Ovary (tissue), 10 donors: ENCODE measurements at places on chromosomes 2 and 18. TPM values are rescaled to one million over a fixed set of nuclear protein-coding genes. Genes with fewer than 3 reads are reported as not detected.

Gene TBR1
- total RNA-seq, result not detected

Gene SDC1
- 2.3 TPM for total RNA-seq

DNA sequence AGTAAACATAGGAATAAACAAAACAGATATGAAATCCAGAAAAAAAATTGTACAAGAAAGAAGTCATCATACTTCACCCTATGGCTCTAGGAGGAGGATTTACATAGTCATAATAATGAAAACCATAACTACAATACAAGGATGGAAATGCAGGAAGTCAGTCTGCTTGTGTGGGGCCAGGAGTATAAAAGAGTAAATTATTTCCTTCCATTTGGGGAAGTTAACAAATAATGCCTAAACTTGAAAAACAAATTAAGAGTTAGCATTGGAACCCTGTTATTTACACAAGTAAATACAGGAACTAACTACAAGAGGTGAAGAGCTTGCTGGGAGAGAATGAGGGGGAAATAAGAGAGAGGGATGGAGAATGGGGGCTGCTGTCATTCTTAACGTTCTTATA, 15.4 kb downstream of the TMEM163 start:
- DNase-seq, result no peak
- no peak overlapping the region for H3K27ac ChIP-seq
- no peak overlapping the region for H3K4me3 ChIP-seq
- H3K4me1 ChIP-seq, result no peaks in the 10 kb centered on the region

DNA sequence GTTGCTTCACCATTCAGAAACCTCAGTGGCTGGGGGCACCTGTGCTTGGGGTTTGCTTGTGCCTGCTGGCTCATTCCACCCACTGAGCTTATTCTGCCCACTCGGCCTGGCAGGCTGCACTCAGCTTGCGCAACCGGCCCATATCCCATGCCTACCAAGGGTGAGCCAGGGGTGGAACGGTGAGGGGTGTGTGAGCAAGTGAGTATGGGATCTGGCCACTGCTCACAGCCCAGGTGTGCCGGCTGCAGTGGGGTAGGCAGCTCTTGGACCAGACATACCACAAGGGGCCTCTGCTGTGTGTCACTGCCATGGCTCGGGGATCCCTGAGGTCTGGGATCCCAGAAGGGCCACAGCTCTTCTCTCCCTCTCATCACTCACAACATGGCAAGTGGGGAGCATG, 1000.5 kb upstream of the CRIM1 start:
- no peaks in the 10 kb centered on the region for H3K36me3 ChIP-seq
- DNase-seq, result no peak
- no peaks in the 10 kb centered on the region for H3K4me1 ChIP-seq
- no peaks in the 10 kb centered on the region for H3K27me3 ChIP-seq

DNA sequence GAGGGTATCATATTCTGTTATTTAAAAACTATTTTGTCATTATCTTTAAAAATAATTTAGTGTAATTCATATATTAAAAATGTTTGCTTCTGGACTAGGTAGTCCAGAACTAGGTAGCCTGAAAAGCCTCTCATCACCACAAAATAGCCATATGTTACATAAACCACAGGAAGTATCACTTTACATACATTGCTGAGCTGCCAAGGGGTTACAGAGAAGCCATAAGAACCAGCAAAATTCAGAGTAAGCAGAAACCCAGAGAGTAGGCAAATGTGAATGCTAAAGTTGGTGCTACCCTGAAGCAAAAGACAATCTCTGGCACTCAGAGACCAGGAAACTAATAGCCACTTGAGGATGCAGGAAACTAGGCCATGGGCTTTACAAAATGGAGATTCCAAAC, 60.9 kb downstream of the LOXHD1 start:
- no peaks in the 10 kb centered on the region for H3K4me1 ChIP-seq
- no peak for DNase-seq
- H3K4me3 ChIP-seq, result no peak overlapping the region
- no peaks in the 10 kb centered on the region for H3K27me3 ChIP-seq
- H3K36me3 ChIP-seq, result no peaks in the 10 kb centered on the region
- H3K27ac ChIP-seq, result no peak overlapping the region

- H3K36me3 ChIP-seq, result no peaks in the 10 kb centered on the region
- peak overlapping the region; percentile 47 for H3K27ac ChIP-seq
- DNase-seq, result no peak
- H3K4me1 ChIP-seq, result peaks cover 35% of the 10 kb centered on the region
- no peak overlapping the region for H3K4me3 ChIP-seq
Measured at GRCh38 chr2:33107690-33108482, 161.1 kb downstream of the LTBP1 start.

GRCh38 chr2:210199854-210200253, 25.4 kb downstream of the ACADL start:
- no peaks in the 10 kb centered on the region for H3K4me1 ChIP-seq
- no peak overlapping the region for H3K4me3 ChIP-seq
- DNase-seq, result no peak
- no peaks in the 10 kb centered on the region for H3K27me3 ChIP-seq

DNA sequence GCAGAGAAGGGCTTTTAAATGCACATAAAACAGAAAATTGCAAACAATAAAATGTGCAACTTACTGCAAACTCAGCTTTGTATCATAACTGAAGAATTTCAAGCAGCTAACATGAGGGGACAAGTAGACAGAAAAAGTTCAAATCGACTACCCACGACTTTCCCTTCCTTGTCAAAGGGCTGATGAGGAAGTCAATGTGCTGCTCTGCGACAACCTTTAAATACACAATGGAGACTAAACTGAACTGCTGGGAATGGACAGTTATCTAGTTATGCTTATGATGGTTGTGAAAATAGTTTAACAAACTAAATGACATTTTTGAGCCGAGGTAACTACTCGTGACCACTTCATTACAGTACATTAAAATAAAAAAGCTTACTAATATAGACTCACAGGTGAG, 84.1 kb downstream of the INO80D start:
- no peaks in the 10 kb centered on the region for H3K36me3 ChIP-seq
- no peaks in the 10 kb centered on the region for H3K27me3 ChIP-seq
- no peaks in the 10 kb centered on the region for H3K4me1 ChIP-seq
- H3K27ac ChIP-seq, result no peak overlapping the region
- no peak overlapping the region for H3K4me3 ChIP-seq

DNA sequence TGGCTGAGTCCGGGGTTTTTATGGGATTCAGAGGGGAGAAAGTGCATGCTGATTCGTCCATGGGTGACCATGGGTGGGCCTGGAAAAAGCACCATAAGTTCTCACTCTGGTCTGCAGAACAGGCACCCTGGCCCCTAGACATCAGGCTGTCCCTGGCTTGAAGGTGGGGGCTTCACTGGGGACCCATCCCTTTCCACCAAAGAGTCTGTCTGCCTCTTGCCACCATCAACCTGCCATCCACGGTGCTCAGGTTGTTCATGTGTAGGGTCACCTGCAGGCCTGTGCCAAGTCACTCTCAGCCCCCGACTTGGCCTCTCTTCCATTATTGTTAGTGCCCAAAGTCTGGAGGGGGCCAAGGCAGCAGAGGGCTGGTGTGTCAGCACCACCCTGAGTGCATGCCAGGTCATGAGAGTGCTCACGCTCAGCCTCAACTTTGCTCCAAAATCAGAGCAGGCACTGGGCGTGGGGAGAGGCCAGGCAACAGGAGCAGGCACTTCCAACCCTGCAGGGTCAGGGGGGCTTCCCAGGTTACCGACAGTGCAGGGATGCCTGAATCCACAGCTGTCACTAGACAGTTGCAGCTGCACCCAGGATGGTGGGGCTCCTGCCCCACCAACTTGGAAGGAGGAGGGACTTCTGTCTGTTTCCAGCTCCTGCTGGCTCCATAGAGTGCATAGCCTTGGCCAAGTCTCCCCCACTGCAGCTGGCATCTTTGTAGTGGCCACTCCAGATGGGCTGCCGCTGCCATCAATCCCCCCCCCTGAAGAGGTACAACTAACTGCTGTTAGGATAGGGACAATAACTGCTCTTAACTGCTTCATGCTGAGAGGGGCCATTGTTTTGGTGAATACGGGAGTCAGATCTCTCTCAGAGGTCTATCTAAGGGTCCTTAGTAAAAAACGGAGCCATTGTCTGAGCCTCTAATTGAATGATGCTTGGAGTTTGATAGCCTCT, 209.3 kb downstream of the AKAIN1 start:
- no peaks in the 10 kb centered on the region for H3K27me3 ChIP-seq
- no peak overlapping the region for H3K27ac ChIP-seq
- H3K36me3 ChIP-seq, result no peaks in the 10 kb centered on the region
- H3K4me3 ChIP-seq, result no peak overlapping the region

GRCh38 chr18:70627182-70627802, 338.4 kb downstream of the SOCS6 start:
- H3K27me3 ChIP-seq, result no peaks in the 10 kb centered on the region
- no peak for DNase-seq
- no peaks in the 10 kb centered on the region for H3K4me1 ChIP-seq
- H3K27ac ChIP-seq, result no peak overlapping the region
- no peak overlapping the region for H3K4me3 ChIP-seq

DNA sequence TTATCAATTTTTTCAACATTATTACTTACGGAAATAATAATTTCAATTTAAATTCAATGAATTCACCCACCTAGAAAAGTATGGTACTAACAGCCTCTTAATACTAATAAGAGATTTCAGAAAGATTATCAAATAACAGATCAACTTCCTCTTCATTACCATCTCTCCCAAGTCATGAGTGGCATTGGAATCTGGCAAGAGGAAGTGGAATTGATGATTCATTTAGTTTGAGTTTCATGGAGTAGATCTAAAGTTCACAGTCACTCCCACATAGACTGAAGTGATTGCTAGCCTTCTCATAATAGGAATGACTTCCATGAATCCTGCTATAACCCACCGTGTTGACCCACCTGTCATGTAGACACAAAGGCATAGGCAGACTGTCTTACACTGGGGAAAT, 77.7 kb upstream of the WDR75 start:
- H3K4me3 ChIP-seq, result no peak overlapping the region
- DNase-seq, result no peak
- no peak overlapping the region for H3K27ac ChIP-seq

GRCh38 chr2:26982102-26982742, 11.8 kb downstream of the MAPRE3 start:
- H3K27me3 ChIP-seq, result no peaks in the 10 kb centered on the region
- H3K36me3 ChIP-seq, result no peaks in the 10 kb centered on the region
- no peak overlapping the region for H3K27ac ChIP-seq
- peaks cover 11% of the 10 kb centered on the region for H3K4me1 ChIP-seq
- no peak overlapping the region for H3K4me3 ChIP-seq

GRCh38 chr18:28040716-28041115, 136.2 kb downstream of the CDH2 start:
- no peak for DNase-seq
- no peak overlapping the region for H3K27ac ChIP-seq
- H3K36me3 ChIP-seq, result no peaks in the 10 kb centered on the region
- no peak overlapping the region for H3K4me3 ChIP-seq

DNA sequence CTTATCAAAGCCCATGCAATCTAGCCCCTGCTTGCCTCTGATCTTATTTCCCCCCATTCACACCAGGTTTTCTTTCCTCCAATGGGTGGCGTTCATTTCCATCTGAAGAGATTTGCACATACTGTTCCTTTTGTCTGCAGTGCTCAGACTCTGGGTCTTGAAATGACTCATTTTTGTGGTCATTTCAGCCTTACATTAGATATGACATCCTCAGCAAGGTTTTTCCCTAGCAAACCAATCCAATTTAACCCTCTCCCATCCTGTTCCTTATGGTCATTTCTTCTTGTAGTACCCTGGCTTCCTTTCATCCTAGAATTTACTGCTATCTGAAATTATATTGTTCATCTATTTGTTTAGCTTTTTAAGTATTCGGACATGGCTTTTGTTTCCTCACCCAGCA, 42.5 kb upstream of the SCN1A start:
- no peaks in the 10 kb centered on the region for H3K4me1 ChIP-seq
- no peak overlapping the region for H3K27ac ChIP-seq
- H3K27me3 ChIP-seq, result no peaks in the 10 kb centered on the region

DNA sequence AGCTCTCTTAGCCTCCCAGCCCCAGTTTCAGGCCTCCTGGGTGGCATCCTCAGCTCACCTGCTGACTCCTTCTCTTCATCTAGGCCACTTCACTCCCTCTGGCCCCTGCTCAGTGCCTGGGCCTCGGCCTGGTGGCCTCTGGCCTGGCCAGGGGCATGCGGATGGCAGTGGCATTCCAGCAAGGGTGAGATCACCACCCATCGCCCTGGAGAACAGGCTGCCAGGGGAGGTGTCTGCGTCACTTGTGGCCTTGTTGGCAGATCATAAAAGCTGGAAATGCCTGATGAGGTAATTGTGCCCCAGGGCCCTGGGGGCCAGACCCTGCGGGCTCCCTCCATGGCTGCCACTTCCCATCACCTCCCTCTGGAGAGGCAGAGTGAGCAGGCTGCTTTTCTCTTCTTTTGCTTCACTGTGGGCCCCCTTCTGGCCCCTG, 72.5 kb upstream of the SMAD2 start:
- no peak overlapping the region for H3K4me3 ChIP-seq
- H3K27me3 ChIP-seq, result no peaks in the 10 kb centered on the region
- DNase-seq, result no peak
- H3K36me3 ChIP-seq, result no peaks in the 10 kb centered on the region

GRCh38 chr2:46064396-46064795, 232.8 kb upstream of the EPAS1 start:
- H3K4me3 ChIP-seq, result no peak overlapping the region
- no peak overlapping the region for H3K27ac ChIP-seq
- DNase-seq, result no peak
- H3K27me3 ChIP-seq, result no peaks in the 10 kb centered on the region

DNA sequence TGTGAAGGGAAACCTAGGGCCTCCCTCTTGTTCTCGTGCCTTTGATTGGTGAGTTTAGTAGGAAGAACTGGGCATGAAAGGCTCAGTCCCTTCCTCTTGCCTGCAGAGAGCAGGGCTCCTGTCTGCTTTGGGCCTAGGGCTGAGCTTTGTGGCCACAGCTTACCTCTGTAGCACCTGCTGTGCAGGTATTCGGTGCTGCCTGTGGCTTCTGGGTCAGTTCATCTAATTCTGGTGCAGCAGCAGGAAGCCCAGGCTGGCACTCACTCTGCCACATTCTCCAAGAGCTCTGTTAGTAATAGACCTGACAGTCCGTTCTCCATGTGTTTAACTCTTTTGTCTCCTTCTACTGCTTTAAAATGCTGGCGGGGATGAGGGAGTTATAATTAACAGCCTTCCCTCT, 96.5 kb downstream of the DLGAP1 start:
- no peaks in the 10 kb centered on the region for H3K36me3 ChIP-seq
- no peak overlapping the region for H3K4me3 ChIP-seq
- no peaks in the 10 kb centered on the region for H3K27me3 ChIP-seq
- no peaks in the 10 kb centered on the region for H3K4me1 ChIP-seq

- no peaks in the 10 kb centered on the region for H3K4me1 ChIP-seq
- no peaks in the 10 kb centered on the region for H3K36me3 ChIP-seq
- no peak for DNase-seq
- H3K4me3 ChIP-seq, result no peak overlapping the region
Measured at GRCh38 chr2:128600581-128601297, 282.1 kb upstream of the HS6ST1 start.

- H3K4me3 ChIP-seq, result no peak overlapping the region
- no peak overlapping the region for H3K27ac ChIP-seq
- H3K36me3 ChIP-seq, result no peaks in the 10 kb centered on the region
- no peaks in the 10 kb centered on the region for H3K27me3 ChIP-seq
- peaks cover 8% of the 10 kb centered on the region for H3K4me1 ChIP-seq
- no peak for DNase-seq
Measured at GRCh38 chr2:42367835-42368234, 6.8 kb upstream of the COX7A2L start.
